T47D (cell line): ENCODE measurements at places on chromosomes 4 and X.

DNA sequence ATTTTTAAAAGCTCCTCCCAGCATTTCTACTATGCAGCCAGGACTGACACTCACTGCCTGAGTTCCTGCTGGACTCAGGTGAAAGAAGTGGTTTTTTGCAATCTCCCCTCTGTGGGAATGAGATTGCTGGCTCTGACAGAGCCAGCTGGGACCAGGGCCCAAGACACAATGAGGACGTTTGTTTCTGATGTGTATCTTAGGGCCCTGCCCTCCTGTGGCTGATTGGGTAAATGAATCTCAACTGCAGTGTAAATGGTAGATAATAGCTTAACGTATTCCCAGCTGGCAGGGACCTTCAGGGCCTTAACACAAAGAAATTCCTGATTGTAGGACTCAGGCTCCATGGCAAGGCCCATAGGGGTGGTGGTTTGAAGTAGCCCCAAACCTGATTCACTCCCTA lies 85.8 kb upstream of the PRPS1 start:
- DNase-seq, result peak; percentile 0

DNA sequence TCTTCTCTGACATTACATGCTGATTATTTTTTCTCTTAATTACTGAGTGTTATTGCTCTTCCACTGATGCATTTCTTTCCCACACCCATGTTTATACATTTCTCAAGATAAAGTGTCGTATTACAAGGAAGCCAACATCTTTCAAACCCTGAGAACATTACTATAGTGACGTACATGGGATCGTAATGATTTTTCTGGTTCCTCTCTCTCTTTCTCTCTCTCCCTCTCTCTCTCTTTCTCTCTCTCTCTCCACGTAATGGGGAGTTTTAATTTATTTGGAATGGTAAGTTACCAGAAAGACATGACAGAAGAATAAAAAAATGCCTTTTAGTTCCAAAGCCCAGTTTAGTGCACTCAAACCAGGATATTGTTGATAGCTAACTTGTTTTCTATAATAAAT lies 40.4 kb upstream of the MAPK10 start:
- no peak for DNase-seq

DNA sequence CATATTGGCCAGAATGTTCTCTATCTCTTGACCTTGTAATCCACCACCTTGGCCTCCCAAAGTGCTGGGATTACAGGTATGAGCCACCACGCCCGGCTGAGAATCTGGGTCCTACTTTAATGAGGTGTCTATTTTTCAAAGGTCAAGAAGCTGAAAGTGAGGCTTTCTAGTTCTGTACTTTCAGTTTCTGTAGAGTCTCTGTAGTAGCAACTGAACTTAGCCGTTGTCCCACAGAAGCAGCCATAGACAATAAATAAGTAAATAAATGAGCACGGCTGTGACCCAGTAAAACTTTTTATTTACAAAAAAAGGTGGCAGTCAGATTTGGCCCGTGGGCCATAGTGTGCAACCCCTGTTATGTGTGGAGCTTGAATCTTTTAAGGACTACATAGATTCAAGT lies 92.0 kb downstream of the FNIP2 start:
- no peak for DNase-seq

GRCh38 chrX:47091149-47091775 lies 13.0 kb downstream of the RGN start:
- no peak for DNase-seq

- peak; percentile 2 for DNase-seq
Measured at GRCh38 chrX:150200820-150201287, 162.3 kb upstream of the MAMLD1 start.

DNA sequence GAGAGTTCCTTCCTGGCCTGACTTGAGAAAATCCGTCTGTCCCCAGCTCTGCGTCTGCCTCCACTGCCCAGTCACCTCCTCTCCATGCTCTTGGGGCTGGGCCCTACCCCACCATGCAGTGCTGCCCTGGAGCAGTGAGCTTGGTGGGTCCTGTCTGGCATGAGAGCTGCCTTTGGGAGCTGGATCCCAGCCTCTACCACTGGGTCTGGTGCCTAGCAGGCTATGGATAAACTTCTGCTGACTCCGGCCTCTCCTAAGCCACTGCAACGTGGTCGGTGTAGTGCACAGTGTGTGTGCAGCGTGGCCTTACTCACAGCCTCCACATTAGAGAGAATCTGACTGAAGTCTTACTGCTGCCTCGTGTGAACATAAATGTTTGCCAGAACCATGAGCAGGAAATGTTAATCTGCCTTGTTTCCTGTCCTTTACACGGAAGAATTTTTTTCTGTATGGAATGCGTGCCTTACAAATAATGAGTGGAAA lies 47.6 kb downstream of the HTT start:
- no peak for DNase-seq

DNA sequence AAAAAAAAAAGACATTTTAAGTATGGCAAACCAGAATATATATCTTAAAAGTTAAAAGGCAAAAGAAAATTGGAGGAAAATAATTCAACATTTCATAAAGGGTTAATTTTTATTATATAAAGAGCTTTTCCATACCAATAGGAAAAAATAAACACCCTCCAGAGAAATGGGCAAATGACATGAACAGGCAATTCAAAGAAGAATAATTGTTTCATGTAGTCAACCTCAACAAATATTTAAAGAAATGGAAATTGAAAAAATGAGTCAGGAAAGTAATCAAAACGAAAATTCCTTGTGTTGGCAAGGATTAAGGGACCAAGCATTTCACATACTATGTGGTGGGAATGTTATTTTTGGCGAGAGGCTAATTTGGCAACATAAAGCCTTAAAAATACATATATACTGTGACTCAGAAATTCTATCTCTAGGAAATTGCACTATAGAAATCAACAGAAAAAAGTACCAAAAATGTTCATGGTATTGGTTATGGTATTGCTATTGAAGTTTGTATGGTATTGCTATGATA lies 87.6 kb downstream of the HAUS3 start:
- DNase-seq, result no peak

GRCh38 chr4:2331043-2331420 lies 69.1 kb upstream of the MXD4 start:
- DNase-seq, result no peak

GRCh38 chr4:141783770-141784169 lies 147.4 kb downstream of the IL15 start:
- no peak for DNase-seq

DNA sequence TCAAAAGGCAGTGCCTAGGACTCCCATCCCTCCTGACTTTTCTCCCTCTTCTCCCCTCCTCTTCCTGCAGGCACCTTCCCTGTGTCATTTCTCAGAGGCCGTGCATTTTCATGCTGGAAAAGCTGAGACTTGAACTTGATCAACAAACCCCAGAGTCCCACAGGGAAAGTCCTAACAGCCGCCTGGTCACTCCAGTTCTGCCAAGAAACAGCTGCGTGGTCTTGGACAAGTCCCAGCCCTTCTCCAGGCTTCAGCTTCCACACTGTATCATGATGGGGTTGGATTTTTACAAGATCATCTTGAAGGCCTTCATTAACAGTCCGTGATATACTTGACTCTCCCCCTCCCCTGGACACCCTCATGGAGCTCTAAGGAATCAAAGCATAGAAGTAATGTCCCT lies 366.0 kb downstream of the BCOR start:
- DNase-seq, result no peak

DNA sequence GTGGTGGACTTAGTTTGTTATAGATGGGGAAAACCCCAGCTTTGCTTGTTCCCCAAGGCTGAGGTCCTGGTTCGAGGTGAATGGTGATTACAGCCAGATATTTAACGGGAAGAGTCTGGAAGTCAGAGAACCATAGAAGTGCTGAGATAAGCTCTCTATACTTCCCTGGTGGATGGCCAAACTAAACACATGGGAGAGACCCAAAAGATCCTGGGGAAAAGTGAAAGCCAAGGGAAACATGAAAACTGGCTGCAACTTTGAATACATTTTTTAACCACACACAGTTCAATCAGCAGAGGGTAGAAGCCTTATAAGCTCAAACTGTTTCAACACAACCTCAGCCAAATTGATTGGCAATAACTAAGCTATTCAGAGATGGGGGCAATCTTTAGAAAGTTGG lies 29.3 kb upstream of the SRPX start:
- DNase-seq, result no peak

DNA sequence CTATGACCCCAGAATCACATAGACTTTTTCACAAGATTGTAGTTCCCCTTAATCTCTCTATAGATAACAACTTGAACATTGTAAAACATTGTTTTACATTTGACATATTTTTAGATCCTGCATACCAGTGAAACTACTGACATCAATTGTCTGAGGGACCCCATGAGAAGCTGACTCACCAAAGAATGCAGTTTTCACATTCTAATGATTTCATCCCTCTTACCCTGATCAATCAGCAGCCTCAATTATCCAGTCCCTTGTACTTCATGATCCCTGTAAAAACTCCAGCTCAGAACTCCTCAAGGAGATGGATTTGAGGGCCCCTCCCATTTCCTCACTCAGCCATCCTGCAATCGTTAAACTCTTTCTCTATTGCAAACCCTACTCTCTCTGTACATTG lies 411.0 kb upstream of the NDST3 start:
- DNase-seq, result no peak

DNA sequence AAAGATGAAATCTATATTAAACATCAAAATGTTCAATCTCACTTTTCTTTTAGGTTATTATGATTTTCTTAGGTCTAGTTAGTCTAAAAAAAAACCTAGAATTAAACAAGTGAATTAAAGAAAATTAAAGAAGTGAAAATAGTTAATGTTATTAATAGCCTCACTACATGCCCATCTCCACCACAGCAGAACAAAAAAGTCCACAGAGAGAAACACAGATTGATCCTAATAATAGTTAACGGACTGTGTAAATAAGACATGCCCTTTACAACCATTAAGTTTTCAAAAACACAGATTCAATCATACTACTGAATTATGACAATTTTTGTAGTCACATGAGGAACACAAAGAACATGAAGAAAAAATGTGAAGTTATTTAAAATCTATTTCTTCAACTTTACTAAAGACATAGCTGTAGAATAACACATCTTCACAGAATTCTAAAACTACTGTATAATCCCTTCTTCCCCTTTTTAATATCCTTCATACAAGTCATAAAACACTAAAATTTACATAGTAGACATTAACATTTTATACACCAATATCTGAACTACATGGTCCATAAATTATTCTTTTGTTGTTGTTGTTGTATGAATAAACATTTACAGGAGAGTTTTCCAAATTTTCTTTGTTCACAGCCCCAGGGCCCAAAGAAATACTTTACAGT lies 15.3 kb downstream of the HELQ start:
- DNase-seq, result no peak

GRCh38 chrX:45557387-45557786 lies 356.7 kb upstream of the DIPK2B start:
- peak; percentile 44 for DNase-seq

GRCh38 chr4:94641702-94642560 lies 115.8 kb upstream of the BMPR1B start:
- DNase-seq, result no peak

DNA sequence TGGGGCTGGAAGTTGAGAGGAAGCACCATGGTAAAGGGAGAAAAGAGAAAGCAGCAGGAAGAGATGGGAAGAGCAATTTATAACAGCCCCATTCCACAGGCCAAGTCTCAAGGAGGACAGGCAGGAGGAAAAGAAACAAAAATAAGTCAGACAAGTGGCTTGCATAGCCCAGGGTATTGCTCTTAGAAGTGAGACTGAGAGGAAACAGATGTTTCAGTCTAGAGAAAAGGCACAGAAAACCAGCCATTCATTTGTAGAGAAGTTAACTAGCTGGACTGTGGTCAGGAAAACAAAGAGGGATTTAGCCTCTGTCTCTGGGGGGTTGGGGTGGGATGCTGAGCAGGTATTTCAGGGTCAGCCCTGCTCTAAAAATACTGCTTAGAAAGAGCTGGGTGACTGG lies 175.0 kb upstream of the ARHGEF9 start:
- DNase-seq, result no peak

GRCh38 chr4:171966356-171966755 lies 153.2 kb downstream of the GALNTL6 start:
- DNase-seq, result no peak

GRCh38 chrX:747176-747575 lies 116.6 kb downstream of the SHOX start:
- DNase-seq, result peak; percentile 19

- no peak for DNase-seq
Measured at GRCh38 chrX:134554291-134554690, 94.3 kb downstream of the HPRT1 start.

DNA sequence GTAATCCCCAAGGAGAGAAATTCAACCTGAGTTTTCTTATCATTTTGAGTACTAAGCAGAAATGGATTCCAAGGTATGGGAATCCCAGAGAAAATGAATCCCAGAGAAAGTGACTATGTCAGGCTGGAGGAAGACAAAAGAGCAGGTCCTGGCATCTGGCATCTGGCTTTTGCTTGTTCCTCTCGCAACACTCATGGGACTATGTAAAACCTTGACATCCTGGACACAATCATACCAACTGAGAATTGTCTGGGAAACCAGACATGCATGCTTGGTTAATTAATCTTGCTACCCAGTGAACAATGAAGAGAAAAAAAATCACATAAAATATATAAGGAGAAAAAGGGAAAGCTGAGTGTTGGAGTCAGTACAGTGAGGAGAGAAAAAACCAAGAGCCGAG lies 12.9 kb downstream of the DCAF8L1 start:
- no peak for DNase-seq

DNA sequence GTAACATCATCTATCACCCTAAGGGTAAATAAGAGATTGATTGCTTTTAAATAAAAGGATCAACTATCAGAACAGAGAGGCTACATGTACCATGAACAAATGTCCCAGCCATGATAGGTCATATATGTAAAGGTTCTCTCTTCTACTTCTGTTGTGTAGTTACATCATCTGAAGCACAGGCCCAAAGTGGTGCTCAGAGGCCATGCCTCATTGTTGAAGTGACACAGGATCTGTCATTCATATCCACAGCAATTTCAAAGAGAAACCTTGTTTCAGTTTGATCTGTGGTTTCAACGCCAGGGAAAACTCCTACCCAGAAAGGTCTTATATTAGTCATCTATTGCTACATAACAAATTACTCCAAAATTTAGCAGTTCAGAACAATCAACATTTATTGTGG lies 269.2 kb upstream of the MAOA start:
- no peak for DNase-seq

- no peak for DNase-seq
Measured at GRCh38 chr4:14961292-14961691, 41.0 kb upstream of the CPEB2 start.

GRCh38 chr4:99413140-99413539 lies 22.0 kb downstream of the ADH7 start:
- DNase-seq, result no peak

GRCh38 chr4:37663552-37663951 lies 22.6 kb downstream of the RELL1 start:
- DNase-seq, result no peak

GRCh38 chr4:42278709-42279324 lies 118.5 kb upstream of the SHISA3 start:
- DNase-seq, result no peak

GRCh38 chr4:54586320-54586955 lies 71.3 kb upstream of the KIT start:
- DNase-seq, result no peak

- DNase-seq, result no peak
Measured at GRCh38 chr4:189162888-189163287, 777.8 kb upstream of the FRG1 start.

GRCh38 chr4:162101337-162101736 lies 62.5 kb downstream of the FSTL5 start:
- no peak for DNase-seq
